ENCODE measurements at places on chromosomes 5 and 9.

DNA sequence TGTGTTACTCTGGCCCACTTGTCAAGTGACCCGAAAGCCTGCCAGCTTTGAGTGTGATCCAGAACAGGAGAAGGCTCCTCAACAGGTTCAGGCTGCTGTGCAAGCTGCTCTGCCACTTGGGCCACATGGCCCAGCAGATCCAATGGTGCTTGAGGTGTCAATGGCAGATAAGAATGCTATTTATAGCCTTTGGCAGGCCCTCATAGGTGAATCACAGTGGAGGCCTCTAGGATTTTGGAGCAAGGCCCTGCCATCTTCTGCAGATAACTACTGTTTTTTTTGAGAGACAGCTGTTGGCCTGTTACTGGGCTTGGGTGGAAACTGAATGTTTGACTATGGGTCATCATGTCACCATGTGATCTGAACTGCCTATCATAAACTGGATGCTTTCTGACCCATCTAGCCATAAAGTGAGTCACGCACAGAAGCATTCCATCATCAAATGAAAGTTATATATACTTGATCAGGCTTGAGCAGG lies 180.8 kb downstream of the CARTPT start:
- no peak for DNase-seq

GRCh38 chr9:108551030-108551841 lies 304.6 kb downstream of the ACTL7B start:
- DNase-seq: no peak

DNA sequence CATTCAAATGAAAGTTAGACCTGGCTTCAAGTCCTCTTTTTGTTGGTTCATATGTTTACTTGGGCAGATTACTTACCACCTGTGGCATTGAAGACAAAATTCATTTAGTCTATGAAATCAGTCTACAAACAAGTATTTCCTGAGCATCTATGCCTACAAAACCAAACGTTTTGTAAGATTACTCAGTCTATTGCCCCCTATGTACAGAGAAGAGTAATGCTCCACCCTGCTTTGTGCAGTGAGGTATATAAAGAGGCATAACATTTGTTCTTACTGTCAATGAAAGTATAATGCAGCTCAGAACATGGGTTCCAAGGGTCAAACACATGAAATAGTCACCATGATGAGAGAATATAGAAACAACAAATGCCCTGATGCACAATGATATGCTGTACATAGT lies 580.7 kb downstream of the KIF4B start:
- DNase-seq: no peak

GRCh38 chr9:91571036-91571435 lies 147.4 kb upstream of the NFIL3 start:
- DNase-seq: no peak

DNA sequence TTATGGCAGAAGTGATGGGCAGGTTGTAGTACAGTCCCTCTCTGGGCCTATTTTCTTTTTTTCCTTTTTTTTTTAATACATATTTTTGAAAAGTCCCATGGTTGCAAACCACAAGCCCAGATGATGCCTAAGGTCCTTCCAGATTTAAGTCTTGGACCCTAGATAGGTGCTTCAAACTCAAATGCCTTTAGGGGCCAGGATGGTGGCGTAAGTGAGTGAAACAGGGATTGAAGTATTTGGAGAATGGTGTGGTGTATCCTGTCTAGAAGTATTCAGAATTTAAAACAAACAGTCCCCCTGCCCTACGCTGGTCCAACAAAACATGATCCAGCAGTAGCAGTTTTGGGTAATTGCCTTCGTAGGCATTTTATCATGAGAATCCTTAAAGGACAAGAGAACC lies 2.2 kb downstream of the TIGD6 start:
- DNase-seq: no peak

DNA sequence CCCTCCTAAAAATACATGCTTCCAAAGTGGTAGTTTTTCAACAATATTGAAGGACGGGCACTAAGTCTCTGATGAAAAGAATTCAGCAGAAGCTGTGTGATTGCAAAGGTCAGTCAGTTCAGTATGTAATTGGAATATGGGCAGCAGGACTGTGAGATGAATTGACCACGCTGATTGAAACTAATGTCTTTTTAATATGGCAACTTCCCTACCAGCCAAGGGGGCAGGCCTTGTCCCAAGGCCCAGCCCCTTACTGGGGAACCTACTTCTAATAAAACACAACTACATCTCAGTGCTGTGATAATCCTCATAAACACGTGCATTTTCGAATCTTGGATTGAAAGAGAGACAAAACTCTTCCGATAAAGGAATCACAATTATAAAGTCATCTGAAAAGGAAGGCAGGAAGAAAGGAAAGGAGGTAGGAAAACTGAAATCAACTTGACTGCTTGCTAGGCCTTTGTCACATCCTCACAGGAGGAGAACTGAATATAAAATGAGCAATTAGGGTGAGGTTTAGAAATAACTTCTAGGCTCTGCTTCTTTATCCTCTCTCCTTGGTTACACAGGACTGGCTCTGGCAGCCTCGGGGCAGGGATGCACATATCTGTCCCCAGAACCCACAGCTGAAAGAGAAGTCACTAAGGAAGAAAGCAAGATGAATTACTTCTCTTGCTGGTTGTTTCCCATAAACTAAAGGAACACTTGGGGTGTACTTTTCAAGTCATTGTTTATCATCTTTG lies 281.9 kb downstream of the GLIS3 start:
- DNase-seq: no peak

- no peak for DNase-seq
Observed at GRCh38 chr5:131413605-131414559, 150.0 kb downstream of the CDC42SE2 start.

GRCh38 chr9:34098307-34098706 lies 28.2 kb downstream of the DCAF12 start:
- DNase-seq: no peak

GRCh38 chr9:33388110-33388994 lies 14.0 kb downstream of the AQP7 start:
- no peak for DNase-seq
